HT1080 (cell line): ENCODE measurements at places on chromosomes 7 and 10.

DNA sequence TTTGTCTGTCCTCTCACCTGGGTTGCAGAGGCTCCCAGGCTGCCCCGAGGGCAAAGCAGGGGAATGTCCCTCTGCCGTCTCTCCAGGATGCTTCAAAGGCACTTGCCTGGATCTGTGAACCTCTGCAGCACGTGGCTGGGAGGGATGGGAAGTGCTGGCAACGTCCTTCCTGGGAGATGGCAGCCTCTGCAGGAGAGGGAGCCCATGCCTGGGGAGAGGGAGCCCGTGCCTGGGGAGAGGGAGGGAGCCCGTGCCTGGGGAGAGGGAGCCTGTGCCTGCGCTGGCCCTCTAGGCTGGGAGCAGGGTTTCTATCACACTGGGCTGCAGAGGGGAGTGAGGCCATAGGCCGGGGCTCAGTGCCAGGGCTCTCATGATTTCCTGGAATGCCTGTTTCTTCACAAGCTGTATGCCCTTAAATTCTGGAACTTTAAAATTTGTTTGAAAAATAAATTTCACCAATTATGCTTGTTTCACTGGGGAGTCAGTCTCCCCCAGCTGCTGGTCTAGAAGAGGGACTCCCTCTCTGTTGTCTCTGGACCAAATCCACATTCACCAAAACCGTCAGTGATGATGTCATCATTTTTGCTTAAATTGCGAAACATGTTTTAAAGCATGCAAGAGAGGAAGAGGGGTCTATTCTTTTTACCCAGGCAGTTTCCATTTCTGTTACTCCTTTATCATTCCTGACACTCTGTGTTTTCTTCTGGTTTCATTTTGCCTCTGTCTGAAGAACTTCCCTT is 135.7 kb downstream of the DNAJB6 start:
- no peak for DNase-seq

- no peak for DNase-seq
Observed at GRCh38 chr7:127803626-127804025, 151.6 kb downstream of the SND1 start.

DNA sequence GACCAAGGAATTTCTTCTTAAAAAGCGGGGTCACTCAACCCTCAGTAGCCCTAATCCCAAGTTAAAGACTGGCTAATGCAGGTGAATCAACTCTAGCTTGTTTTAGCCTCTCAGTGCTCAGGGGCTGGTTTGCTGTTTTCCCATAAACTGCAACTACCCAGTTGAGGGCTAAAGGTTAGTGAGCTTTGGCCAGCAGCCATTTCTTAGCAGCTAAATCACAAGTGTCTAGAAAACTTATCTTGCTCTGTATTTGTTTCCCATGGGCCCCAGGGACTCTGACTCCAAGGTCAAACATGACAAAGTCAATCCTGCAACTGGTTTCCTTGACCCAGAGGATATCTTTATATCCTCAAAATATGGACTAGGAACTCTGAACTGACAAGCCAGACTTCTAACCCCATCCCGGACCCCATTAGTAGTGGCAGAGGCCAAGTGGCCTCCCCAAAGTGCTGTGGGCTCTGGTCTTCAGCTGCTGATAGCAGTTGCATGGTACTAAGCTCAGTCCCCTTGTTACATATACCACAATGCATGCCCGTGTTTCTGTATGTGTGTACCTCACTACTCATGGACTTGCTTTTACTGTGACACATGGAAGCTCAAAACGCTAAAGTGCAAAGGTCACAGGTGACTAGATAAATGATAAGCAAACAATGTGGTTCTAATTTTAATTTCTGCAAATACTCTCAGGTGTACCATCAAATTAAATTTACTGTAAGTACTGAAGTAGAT is 793.0 kb upstream of the IGFBP3 start:
- no peak for DNase-seq

DNA sequence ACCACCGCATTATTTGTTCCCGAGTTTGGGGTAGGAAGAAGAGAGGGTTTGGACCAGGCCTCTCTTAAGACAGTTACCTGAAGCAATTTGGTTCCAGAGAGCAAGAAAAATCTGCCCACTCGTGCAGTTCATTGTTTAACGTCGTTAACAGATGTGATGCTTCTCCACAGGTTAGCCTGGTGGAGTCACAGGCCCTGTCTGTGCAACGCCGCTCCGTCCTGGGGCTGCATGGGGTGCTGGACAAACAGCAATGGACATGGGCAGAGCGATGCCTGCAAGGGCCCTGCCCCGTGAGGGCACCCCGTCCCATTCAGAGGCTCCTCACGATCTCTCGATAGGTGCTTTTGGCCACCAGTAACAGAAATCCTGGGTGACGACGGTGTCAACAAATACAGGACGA is 9.7 kb downstream of the FOXL3 start:
- no peak for DNase-seq
